ENCODE measurements at places on chromosomes 2 and 18.

DNA sequence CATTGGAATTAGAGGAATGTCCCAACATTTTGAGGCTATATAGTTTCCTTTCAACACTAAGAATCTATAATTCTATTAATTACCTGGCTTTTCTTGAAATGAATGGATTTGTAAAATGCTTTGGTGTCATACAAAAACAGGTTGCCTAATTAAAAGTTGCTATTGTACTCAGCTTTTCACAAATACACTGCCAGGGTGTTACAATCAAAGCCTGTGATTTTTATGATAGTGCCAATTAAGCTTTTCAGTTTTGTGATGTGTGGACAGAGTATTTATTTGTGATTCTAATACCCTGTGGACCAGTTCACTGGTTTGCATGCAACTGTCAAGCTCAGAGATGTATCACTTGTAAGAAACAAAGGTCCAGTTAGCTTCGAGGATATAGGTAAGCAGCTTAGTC is 71.8 kb downstream of the NAB1 start:
- no peak for DNase-seq

GRCh38 chr2:5991305-5991968 is 299.3 kb downstream of the SOX11 start:
- DNase-seq = no peak

GRCh38 chr2:101446869-101447268 is 28.0 kb downstream of the RFX8 start:
- DNase-seq = peak; percentile 55

GRCh38 chr2:211690736-211691135 is 847.9 kb downstream of the ERBB4 start:
- no peak for DNase-seq

GRCh38 chr2:56230156-56230555 is 46.4 kb downstream of the CCDC85A start:
- no peak for DNase-seq

DNA sequence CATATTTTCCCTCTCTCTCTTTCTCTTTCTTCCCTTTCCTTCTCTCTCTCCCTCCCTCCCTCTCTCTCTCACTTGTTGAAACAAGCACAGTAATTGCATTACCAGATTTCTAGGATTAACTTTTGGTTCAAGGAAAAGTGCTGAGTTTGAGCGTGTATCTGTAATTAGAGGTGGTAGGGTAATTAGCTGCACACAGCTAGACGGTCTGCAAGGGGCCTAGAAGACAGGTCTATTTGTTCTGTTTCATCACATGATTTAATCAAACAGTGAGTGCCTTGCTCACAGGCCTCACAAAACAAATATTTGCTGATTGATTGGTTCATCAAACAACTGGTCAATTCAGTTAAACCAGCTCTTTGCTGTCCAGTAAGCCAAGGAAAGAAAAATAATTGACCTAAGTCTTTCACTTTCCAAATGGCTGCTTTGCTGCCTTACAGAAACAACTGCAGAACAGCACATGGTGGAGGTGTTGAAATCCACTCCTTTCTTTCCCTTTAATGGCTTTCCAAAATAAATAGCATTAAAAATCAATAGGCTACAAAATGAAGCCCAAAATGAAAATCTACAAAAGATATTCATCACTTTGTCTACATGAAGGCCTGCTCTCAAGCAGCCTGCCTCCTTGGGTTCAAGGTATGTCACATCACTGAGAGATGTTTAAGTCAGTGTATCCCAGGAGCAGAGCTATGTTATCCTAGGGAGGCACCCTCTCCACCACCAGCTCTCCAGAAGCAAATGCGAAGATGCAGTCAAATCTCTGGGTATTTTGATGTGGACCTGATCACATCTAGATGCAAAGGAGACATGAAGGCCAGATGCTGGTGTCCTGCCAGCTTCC is 264.4 kb upstream of the SIX2 start:
- no peak for DNase-seq

DNA sequence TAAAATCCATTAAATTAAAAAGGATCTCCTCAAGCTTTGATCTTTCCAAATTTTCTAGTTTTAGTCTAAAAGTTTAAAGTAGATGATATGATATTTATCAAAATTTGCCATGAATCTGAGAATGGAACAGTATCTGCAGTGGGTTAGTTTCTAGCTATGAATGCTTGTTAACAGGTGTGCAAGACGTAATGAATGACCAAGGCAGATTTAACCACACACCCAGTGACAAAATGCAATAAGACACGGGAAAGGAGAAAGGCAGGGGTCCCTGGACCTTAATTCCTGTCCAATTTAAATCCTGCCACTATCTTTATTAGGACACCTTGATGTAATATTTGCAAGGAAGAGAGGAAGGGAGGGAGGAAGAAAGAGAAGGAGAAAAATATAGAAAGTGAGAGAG is 30.5 kb upstream of the PEX13 start:
- DNase-seq = no peak

- no peak for DNase-seq
These were observed 546.4 kb upstream of the SOX11 start for GRCh38 chr2:5145801-5146200.

DNA sequence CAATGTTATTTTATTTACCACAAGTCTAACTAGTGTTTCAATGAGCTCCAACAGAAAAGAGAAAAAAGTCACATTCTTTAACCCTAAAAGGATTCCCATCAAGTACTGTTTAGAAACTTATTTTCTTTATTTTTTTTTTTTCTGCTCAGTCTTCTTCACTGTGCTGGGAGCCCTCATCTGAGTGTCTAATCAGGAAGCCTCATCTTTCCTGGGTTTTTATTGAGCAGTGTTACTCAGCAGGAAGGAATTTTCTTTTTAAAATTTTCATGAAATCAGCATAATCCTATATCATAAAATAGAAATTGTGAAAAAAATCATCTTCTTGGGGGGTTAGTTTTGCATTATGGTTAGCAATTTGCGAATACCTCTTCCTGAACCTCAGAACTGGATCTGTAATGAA is 453.8 kb downstream of the CDH2 start:
- DNase-seq = no peak

- DNase-seq = no peak
These were observed 663.7 kb upstream of the LRATD1 start for GRCh38 chr2:13968811-13969210.

GRCh38 chr2:103288696-103289095 is 526.9 kb downstream of the TMEM182 start:
- DNase-seq = no peak

- DNase-seq = no peak
These were observed 980.8 kb downstream of the TSN start for GRCh38 chr2:122736279-122736678.

GRCh38 chr2:71742953-71743601 is 289.7 kb downstream of the DYSF start:
- DNase-seq = peak; percentile 83

- no peak for DNase-seq
These were observed 80.3 kb downstream of the ZFP36L2 start for GRCh38 chr2:43146083-43146482.

- DNase-seq = no peak
These were observed 66.1 kb upstream of the SP3 start for GRCh38 chr2:174031226-174031625.

DNA sequence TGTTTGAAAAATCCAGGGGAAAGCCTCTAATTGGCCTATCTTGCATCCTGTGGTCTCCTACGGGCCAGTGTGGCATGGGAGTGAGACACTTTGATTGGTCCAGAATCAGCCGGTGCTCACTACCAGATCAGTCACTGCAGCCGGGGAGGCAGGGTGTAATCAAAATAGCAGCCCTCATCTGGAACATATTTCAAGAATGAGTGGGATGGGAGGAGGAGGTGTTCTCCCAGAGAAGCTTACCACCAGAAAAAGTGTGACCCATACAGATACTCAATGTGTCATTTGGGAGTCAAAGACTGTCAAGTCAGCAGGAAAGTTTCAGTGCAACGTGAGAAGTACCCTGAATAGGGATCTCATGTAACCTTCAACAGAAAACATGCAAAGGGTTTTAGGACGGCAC is 393.9 kb upstream of the SLC14A2 start:
- DNase-seq = peak; percentile 69

DNA sequence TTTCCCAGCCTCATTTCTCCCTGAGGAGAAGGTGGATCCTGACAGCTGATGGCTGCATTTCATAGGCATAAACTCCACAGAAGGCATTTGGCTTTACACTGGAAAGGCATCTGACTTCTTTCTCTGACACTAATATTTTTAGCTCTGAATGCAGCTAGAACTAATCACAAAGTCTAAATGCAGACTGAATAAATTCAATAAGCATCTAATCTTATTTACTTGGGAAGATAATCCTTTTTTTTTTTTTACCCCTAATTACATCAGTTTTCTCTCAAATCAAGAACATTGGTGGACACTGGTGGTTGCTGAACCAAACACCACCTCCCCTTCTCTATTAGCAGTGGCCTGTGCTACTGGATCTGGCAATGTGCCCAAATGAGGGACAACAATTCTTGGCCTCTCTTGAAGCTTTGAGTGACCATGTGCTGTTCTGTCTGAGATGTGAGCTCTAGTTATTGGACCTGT is 50.9 kb upstream of the CD226 start:
- no peak for DNase-seq

- no peak for DNase-seq
These were observed 181.6 kb downstream of the CELF4 start for GRCh38 chr18:37383846-37384595.

DNA sequence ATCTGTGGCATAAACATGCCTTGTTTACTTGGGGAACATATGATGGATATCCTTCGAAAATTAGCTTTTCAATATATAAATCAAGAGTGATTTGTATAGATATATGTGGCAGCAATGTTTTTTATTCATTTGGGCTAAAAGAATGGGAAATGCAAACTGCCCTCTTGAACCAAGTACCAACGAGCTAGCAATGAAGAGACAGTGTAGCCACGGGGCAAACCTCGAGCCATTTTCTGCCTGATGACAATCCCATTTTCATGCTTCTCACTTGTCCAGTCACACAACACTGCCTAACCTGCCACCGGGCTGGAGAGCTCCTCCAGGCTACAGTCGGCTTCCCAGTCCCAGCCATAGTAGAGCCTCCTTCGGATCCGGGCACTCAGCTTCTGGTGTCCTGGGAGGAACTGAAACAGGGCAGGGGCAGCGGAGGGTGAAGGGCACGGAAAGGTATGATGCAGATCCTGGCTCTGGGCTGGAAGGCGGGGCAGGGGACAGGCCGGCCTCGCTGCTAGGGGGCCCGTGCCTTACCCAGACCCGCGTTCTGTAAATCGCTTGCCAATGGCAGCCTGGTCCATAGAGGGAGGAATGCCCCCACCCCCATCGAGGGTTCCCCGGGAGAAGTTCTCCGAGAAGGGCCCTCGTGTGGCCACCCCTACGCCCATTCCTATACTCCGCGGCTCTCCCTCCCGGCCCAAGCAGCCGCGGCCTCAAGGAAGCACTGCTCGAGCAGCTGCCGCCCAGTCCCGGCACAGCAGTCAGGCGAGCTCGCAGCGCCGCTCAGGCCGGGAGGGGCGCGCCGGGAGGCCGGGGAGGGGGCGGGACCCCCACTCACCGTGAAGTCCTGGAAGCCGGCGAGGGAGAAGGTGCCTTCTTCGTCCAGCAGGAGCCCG is 552 bp downstream of the CNPPD1 start:
- DNase-seq = peak; percentile 53

GRCh38 chr2:229330952-229331351 is 59.9 kb upstream of the PID1 start:
- no peak for DNase-seq

- DNase-seq = peak; percentile 55
These were observed 58.3 kb downstream of the FBXO36 start for GRCh38 chr2:229980431-229981184.

GRCh38 chr18:50340078-50340477 is 34.8 kb upstream of the SKA1 start:
- no peak for DNase-seq

DNA sequence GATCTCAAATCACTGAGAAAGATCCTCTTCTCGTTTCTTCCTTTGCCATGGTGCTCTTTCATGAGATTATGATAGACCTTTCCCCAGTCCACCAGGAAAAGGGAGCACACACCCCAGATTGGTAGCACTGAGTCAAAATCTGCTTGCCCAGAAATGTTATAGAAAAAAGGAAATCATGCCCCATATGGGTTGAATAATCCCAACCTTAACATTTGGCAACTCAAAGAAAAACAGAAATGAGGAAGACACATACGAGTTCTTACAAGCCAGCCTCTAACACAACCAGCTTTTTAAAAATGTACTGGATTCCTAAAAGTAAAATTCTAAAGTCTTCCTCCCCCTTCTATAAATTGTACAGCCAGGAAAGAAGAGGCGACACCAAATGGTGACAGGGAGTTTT is 103.0 kb downstream of the ANKRD44 start:
- DNase-seq = no peak

GRCh38 chr2:126703311-126703710 is 47.4 kb downstream of the GYPC start:
- no peak for DNase-seq

- no peak for DNase-seq
These were observed 23.2 kb downstream of the RRM2 start for GRCh38 chr2:10145519-10146357.

GRCh38 chr2:222760301-222760897 is 88.9 kb downstream of the MOGAT1 start:
- no peak for DNase-seq

DNA sequence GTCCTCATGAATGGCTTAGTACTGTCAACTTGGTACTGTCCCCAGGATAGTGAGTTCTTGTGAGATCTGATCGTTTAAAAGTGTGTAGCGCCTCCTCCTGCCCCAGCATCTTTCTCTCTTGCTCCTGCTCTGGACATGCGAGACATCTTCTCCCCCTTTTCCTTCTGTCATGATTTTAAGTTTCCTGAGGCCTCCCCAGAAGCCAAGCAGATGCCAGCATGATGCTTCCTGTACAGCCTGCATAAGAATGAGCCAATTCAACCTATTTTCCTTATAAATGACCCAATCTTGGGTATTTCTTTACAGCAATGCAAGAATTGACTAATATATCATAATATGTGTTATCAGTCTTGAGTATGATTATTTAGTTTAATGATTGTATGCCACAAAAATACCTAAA is 3.5 kb upstream of the RSAD2 start:
- no peak for DNase-seq

DNA sequence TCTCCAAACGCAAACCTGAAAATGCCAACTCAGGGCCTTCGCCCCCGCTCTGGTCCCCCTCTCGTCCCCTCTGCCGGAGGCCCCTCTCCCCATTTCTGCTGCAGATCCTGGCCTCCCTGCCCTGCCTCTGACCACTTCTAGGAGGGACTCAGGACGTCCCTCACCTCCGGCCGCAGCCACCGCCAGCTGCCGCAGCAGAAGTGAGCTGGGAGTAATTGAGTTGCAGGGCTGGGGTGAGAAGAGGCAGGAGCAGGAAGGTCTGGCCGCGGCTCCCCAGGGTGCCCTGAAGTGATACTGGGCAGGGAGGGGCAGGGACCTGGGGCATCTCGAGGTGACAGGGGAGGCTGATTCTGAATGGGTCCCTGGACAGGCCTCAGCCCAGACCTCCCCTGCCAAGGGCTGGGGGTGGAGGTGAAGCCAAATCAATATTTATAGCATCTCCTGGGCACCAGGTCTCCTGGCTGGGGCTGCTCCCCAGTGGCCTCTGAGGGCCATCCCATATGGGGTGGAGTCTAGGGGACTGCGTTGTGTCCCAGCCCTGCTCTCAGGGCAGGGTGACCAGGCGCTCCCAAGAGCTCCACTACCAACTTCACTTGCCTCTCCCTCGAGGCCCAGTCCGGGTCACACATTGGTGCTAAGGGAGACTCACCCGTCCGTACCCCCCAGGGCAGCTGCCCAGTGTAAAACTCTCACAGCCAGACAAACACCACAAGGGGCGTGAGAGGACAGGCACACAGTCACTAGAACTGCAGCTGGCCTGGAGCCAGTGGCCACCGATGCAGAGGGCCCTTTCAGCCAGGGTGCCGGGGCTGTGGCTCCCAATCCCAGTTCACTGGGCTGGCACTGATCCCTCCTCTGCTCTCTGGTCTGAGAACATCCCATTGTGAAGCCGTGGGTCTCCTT is 33.0 kb downstream of the KCNIP3 start:
- DNase-seq = no peak

- no peak for DNase-seq
These were observed 23.2 kb upstream of the GORASP2 start for GRCh38 chr2:170905864-170906263.
